MG63 (cell line): ENCODE measurements at places on chromosomes 2 and 18. TPM values are rescaled to one million over a fixed set of nuclear protein-coding genes. Genes with fewer than 3 reads are reported as not detected.

Gene MOGAT1
- not detected in 2 replicates for total RNA-seq

- no peak for DNase-seq
Observed at GRCh38 chr2:175829741-175830140, 172.3 kb downstream of the LNPK start.

Gene OTOF
- not detected in 2 replicates for total RNA-seq

DNA sequence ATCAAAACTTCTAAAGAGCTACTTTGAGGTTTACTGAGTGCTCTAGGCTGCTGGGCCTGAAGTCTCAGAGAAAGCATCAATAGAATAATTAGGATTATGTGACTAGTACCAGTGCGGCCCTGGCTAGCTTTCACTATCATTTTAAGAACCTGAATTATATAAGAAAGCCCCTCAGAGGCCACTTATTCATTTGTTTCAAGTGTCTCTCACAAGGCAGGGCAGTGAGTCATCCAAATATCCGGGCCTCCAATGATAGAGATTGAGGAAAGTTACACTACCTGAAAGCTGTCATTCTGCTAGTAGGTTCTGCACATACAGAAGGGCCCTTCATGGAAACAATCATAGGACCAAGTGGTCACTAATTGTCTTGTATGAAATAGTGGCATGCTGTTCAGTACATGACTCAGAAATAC, 193.1 kb downstream of the L3MBTL4 start:
- DNase-seq, result no peak

- DNase-seq, result no peak
Observed at GRCh38 chr2:150159300-150159699, 328.2 kb downstream of the RND3 start.

Gene SPATA3
- not detected in 2 replicates for total RNA-seq

- no peak for DNase-seq
Observed at GRCh38 chr2:167504061-167504460, 615.8 kb downstream of the XIRP2 start.

GRCh38 chr2:218194880-218195279, 22.1 kb upstream of the ARPC2 start:
- no peak for DNase-seq

Gene TANC1
- total RNA-seq, result 8.8 and 13.3 TPM in 2 replicates

- DNase-seq, result no peak
Observed at GRCh38 chr2:168561991-168562390, 105.9 kb downstream of the CERS6 start.

Gene SERPINB13
- not detected in 2 replicates for total RNA-seq

- DNase-seq, result peak; percentile 76
Observed at GRCh38 chr18:73774811-73775509, 372.7 kb downstream of the FBXO15 start.

DNA sequence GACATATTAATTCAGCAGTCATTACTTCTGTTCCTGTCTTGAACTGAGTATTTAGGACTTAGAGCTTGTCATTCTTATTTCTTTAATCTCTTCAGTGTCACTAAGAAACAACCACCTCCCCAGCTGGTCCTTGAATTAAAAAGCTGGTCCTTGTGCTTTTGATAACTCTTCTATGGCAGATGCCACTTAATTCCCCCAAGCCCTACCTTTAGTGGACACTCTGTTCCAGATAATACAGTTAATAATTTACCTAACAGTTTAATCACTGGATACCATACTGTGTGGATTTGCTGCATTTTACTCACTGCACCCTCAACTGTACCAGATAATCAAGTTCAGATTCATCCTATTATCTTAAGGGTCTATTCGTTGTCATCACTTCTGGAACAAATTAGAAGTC, 73.1 kb downstream of the SKA1 start:
- DNase-seq, result no peak

DNA sequence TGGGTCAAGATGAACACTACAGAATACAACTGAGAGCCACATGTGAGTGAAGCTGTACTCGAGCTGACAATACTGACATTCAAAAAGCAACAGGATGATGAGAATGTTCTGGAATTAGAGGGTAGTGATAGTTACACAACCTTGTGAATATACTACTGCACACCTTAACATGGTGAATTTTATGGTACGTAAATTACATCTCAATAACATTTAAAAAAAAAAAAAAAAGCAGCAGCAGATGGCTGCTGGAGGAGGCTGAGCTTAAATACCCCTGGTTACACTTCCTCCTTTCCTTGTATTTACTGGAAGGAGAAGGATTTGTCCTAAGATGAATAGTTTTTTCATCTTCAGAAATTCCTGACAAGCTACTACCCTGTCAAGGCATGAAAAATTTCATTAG, 45.5 kb upstream of the CYP1B1 start:
- DNase-seq, result no peak

DNA sequence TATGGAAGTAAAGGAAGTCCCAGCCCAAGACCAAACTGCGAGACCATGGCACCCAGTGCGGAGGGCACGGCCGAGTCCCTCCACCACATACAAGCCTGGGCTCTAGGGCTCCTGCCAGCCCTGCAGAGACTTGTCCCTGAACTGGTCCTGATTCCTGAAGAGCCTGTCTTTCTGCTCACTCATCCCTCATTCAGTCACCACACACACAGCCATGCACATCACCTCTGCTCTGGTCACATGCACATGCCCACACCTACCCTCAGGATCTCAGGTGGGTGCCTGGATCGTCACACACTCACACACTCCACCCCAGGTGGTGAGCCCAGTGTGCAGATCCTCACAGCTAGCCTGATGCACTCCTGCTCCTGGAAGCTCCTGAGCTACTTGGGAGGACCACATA, 71.4 kb upstream of the LAPTM4A start:
- DNase-seq, result no peak

Gene MREG
- 2.1 and 4.7 TPM in 2 replicates for total RNA-seq

Gene CD8B2
- total RNA-seq, result not detected in 2 replicates

- DNase-seq, result no peak
Observed at GRCh38 chr2:68556381-68556780, 87.0 kb upstream of the PROKR1 start.

- no peak for DNase-seq
Observed at GRCh38 chr18:74569401-74569800, 28.3 kb upstream of the ZNF407 start.

DNA sequence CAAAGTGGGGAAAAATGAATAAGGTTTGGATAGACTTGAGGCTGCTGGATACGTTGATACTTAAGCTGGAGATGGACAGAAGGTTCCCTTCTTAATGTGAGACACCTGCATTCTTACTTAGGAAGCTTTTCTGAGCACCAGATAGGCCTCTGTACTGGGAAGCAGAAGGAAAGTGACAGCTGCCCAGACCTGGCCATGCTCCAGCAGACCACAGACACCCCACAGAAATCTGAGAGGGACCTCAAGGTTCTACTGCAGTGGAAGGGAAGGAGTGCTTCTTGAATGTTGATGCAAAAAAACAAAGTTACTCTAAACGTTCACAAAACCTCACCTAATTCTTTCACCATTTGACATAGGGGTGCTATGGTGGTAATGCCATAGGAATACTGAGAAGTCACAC, 642.1 kb upstream of the ID2 start:
- no peak for DNase-seq

DNA sequence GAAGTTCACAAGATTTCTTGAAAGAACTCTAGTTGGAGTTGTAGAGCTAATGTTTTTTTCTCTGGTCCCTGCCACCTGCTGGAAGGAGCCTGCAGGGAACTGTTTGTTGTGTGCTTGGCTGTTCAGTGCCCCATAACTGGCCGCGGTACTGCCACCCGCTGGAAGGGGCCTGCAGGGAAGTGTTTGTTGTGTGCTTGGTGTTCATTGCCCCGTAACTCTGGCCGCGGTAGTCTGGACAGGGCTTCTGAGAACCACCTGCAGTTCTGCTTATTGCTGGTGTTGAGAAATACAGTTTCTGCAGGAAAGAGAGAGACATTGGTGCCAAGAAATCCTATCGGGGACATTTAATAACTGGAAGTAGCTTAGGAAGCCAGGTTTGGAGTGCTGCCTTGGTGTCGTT, 58.1 kb downstream of the AGAP1 start:
- peak; percentile 68 for DNase-seq

- DNase-seq, result no peak
Observed at GRCh38 chr2:54967759-54968365, 82.4 kb downstream of the RTN4 start.

GRCh38 chr18:47206945-47207637, 30.9 kb upstream of the IER3IP1 start:
- DNase-seq, result no peak

DNA sequence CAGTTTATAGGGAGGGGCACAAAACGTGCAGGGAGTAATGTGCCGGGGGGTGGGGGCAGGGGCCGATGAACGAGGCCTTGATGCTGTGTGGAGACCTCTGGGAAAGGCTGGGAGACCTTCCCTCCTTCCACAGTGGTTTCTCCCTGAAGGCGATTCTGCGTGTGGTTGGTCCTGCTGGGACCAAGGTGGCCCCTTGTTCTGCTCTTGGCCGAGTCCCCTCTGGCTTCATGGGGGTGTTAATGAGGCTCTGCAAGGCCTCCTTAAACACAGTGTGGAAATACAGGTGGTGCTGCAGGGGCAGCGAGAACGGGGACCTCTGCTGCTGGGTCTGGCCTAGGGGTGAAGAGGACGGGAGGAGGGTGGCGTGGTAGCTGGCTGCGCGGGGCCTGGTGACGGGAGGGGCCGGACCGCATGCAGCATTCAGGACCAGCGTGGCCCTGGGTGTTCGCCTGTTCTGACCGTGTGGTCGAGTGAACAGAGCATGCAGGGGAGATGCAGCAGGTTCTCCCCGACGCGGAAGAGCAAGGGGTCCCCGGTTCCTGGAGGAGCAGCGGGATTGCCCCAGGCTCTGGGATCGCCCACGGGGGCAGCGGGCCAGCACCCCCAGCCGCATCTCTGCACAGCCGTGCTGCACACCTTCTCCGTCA, 42.1 kb upstream of the KCNG2 start:
- DNase-seq, result no peak

DNA sequence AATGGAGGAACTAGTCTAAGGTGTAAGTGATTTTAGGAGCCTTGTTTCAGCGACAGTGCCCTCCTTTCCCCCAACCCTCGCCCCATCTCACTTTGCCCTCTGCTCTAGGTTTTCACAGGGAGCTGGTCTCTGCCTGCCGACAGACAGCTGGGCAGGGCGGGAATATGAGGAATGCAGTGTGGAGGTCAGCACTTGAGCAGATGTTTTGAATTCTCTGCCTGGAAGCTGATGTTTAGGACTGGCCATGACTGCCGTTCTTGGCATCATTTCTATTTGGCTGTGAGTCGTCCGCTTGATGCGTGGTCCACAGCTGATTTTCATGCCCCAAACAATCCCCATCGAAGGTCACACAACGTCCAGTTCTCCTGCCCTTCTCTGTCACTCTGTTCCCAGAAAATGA, 55.1 kb upstream of the SIX3 start:
- DNase-seq, result peak; percentile 31

Gene PLEKHH2
- total RNA-seq, result 0.44 and 1.2 TPM in 2 replicates

DNA sequence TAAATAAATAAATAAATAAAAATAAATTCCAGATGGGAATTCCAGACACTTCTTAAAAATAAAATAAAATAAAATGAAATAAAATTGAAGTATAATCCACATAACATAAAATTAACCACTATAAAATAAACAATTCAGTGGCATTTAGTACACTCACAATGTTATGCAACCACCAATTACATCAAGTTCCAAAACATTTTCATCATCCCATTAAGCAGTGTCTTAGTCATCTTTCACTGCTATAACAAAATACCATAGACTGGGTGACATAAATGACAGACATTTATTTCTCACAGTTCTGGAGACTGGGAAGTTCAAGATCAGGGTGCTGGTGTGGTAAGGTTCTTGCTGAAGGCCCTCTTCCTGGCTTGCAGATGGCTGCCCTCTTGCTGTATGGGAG, 22.6 kb upstream of the PROKR1 start:
- DNase-seq, result no peak

GRCh38 chr2:160565099-160565845, 71.7 kb upstream of the RBMS1 start:
- DNase-seq, result no peak

GRCh38 chr2:192254444-192254843, 59.7 kb upstream of the TMEFF2 start:
- DNase-seq, result no peak

Gene ASTL
- not detected in 2 replicates for total RNA-seq

DNA sequence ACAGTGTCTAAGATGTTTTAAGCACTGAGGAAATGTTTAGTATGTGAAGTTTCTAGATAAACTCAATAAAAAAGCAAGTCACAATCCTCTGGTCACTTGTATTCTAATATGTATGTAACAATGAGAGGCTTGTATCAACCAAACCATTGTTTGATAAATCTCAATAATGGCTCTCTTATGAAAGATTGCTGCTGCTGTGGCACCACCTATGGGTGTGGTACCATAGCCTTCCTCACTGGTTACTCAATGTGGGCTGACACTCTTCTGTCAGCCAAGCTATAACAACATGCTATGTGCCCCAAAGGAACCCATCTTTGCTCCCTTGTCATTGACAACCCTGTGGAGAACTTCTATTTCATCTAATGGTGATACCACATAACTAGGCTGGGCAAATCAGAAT, 12.6 kb upstream of the RAB1A start:
- no peak for DNase-seq

GRCh38 chr2:100903534-100904258, 83.8 kb downstream of the NPAS2 start:
- no peak for DNase-seq

DNA sequence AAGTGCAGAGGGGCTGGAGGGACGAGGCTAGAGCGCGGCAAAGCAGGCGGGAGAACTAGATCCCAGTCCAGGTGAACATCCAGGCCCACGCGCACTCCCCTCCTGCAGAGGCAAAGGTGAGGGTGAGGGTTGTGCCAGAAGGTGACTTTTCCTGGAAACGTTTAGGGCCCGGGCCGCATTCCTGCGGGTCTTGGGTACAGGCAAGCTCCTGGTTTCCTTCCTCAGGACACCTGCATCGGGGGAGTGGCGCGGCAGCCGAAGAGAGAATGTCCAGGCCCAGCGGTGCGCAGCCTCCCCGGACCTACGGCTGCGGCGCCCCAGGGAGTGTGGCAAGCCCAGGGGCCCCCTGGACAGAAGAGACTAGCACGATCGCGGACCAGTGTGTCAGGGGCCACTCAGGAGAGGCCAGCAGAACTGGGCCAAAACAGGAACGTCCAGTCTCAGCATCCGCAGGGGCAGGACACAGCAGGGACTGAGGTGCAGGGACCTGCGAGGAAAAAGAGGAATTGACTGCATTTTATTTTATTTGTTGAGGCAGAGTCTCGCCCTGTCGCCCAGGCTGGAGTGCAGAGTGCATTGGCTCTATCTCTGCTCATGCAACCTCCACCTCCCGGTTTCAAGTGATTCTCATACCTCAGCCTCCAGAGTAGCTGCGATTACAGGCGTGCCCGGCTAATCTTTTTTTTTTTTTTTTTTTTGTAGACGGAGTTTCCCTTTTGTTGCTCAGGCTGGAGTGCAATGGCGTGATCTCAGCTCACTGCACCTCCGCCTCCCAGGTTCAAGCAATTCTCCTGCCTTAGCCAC, 8.7 kb upstream of the IMPA2 start:
- no peak for DNase-seq

DNA sequence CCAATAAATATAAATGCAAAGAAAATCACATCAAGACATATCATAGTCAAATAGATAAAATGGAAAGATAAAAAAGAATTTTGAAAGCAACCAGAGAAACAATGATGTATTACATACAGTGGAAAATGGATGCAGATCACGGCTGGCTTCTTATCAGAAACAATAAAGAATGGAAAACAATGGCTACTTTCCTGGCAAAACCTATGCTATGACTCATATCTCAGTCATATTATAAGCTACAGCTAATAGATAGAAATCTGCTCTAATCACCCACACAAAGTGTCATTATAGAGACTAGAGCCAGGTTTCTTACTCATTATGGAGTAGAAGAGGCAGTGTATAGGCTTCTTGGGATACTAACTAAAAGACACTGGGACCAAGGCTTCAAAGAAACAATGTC, 93.5 kb upstream of the TACR1 start:
- DNase-seq, result no peak

GRCh38 chr2:134108113-134108512, 145.8 kb upstream of the MGAT5 start:
- no peak for DNase-seq

Gene CD28
- 0.10 TPM in 1 of 2 replicates, not detected in the other for total RNA-seq
